ENCODE measurements at places on chromosomes 11 and 22.

DNA sequence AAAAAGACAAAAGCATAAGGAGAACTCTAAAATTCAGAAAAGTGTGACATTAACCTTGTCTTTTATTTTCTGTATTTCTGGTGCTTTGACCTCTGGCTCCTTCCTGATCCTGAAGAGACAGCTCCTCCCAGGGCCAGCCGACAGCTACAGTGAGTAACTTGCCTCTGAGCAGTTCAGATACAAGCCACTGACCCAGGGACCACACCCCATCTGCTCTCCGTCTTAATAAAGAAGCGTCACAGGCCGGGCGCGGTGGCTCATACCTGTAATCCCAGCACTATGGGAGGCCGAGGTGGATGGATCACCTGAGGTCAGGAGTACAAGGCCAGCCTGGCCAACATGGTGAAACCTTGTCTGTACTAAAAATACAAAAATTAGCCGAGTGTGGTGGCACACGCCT is 6.5 kb downstream of the MLC1 start:
- no peak for DNase-seq

DNA sequence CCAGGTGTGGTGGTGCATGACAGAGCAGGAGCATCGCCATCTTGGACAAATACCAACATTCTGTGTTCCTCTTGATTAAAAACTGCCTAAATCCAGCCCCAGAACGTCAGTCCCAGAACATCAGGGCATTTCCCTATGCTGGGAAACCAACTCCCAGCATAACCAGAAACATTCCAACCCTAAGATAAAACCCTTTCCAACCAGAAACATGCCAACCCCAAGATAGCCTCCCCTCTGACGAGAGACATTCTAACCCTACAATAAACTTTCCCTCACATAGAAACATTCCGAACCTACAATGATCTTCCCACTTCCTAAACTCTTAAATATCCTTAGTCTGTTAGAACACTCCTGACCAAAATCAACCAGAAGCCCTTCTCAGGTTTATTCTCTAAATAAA is 11.6 kb downstream of the PLAAT4 start:
- DNase-seq = no peak

DNA sequence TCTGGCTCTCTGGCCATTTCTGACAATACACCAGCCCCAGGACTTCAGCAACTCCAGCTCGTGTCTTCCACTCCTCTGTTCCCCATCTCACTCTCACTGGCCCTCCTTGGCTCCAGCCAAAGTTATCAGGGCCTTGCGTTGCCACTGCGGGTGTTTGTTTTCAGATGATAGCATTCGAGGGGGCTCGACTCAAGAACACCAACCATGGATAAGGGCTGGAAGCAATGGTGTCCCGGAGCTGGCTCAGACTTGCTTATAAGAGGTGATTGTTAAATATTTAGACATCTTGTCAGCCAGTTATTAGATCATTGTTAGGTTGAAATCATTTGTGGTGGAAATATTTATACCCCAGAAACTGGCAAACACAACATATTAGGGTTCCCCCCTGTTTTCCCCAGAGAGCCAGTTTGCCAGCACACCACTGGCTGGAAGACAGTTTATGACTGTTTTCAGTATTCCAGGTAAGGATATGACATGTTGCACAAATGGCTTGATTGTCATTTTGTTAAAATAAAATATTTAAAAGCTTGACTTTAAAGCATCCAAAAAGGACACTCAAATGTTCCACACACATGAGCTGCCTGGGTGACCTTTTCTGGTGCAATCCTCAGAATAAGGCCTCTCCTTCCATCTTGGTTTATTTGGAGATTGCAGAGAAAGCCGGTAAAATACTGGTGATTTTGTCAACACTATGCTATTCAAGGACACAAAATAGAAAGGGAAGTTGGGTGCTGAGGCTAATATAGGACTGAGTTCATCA is 98.3 kb downstream of the FBXO7 start:
- no peak for DNase-seq

DNA sequence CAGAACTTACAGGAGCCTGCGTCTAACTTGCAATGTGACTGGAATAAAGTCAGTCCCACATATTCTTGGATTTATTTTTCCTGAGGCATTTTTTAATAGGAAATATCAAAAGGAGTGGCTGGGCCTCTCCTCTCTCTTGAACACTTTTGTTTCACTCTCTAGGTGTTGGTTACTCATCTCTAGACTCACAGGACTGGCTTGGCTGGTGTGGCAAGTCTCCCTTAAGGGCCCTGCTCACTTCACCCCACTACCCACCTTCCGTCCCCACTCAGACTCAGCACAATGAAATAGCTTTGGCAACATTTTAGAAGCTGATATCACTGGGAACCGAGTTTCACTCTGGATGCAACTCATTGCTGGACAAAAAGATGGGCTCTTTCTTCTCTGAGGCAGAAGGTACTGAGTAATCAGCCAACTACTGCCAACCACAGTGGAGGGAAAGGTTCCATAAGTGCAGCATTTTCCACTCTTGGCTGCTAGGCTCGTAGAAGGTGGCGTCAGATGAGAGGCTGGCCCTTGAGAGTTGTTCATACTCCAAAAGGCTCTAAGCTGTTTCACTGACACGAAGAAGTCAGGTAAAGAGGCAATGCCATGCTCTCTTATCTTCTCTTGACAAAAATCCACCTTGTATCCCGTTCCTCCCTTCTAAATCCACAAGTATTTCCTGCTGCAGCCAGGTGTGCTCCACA is 390.6 kb downstream of the SOX6 start:
- no peak for DNase-seq

DNA sequence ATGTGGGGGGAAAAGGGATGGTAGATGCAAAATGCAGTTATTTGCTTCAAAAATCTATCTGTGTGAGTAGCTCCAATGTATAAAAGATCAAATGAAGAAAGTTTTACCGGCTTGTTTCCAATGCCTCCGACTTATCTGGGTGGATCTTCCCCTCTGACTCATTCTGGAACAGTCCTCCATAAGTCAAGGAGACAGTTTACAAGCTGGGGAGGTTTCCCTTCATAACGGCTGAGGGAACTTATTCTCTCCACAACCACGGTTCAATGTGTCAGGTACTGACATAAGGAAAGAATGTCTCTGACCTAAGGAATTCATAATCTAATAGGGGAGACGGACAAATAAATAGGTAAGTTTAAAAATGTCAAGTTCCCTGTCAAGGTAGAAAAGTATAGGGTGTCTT is 49.7 kb upstream of the BIRC3 start:
- DNase-seq = no peak

GRCh38 chr11:116792869-116793771 is 1.4 kb upstream of the APOA5 start:
- DNase-seq = no peak

DNA sequence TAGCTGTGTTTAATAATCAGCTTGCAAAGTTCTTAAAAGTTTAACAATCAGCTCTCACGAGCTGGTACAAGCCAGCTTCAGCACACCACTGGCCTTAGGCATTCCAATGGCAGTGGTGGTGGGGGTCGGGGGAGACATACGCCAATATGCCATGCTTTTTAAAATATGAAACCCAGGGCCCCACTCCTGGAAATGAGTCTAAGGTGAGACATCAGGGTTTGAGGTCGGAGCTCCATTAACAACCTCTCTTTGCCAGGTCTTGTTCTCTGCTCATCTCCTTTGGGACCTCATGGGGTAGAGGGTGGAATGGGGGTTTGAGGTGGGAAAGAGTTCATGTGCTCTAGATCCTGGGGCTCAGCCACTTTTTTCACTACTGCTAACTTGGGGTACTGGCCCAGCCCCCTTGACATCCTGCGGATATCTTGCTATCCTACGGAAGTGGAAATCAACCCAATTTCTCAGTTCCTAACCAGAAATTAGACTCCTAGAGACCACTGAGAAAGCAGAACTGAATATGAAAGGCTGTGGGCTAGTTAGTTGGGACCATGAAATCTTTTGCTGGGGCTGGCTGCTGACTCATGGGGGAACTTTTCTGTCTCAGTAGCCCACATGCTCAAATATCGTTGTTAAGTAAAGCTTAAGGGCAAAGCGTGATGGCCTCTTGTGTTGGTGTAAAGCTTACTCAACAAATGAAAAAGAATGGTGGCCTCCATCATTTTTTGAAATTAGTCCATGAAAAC is 90.1 kb downstream of the PDHX start:
- peak; percentile 19 for DNase-seq

- no peak for DNase-seq
Observed at GRCh38 chr22:44202261-44202789, 21.6 kb downstream of the PARVG start.

DNA sequence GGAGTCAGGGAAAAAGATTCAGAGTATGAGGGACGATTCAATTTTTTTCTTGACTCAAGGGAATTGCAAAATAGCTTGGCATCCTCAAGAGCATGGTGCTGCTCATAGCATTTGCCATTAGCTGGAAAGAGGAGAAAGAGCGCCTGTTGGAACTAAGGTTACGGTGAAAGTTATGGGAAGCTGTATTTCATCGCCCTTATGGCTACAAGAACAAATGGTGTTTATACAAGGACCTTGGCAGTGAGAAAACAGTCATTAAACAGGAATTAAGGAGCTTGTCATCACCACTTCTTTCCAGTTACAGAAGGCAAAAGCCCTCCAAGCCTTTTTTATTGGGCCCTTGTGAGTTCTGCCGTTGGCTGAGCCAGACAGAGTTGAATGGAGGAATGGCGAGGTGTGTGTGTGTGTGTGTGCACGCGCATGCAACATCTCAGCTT is 74.2 kb downstream of the ALX4 start:
- DNase-seq = no peak

- DNase-seq = no peak
Observed at GRCh38 chr11:3030289-3031070, 26.7 kb downstream of the CARS1 start.

DNA sequence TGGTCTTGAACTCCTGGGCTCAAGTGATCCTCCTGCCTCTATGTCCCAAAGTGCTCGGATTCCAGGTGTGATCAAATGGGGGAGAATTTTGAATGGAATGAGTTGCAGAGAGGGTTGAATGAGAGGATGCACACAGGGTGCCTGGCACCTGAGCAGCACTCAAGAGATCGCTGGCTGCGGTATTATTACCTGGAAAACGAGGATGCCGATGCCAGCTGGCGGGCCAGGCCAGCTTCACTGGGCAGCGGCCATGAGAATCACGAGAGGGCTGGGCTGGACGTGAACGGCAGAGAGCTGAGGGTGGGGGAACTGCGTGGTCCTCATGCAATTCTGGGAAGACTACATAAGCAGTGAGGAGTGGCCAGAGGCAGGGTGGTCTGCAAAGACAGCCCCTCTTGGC is 2.9 kb downstream of the MGAT3 start:
- DNase-seq = no peak

DNA sequence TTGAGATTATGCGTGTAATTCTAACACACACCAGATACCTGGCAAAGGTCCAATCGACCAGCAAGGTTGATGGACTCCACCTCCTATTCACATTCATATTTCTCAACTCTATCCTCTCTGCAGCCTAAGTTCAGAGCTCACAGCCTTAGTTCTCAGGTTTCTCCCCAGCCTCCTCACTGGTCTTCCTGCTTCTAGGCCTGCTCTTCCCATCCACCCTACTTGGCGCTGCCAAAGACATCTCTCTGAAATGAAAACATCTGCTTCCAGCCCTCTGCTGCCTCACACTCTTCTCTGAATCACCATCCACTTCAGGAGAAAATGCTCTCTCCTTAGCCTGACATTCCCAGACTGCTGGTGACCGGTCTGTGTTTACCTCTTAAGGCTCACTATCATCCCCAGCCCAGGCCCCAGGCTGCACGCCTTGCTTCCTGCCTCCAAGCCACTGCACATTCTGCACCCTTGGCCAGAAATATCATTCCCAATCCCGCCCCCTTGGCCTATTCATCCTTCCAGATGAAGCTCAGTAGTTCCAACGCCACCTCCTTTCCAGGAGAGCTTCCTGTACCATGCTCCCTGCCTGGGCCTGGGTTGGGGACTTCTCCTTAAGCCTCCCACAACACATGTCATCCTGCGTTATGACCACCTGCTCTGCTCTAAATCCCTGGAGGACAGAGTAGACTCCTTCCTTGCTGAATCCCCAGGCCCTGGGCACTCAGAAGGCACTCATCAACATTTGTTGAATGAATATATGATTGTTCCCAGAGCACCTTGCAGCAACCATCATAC is 3.5 kb downstream of the ARRB1 start:
- DNase-seq = no peak

DNA sequence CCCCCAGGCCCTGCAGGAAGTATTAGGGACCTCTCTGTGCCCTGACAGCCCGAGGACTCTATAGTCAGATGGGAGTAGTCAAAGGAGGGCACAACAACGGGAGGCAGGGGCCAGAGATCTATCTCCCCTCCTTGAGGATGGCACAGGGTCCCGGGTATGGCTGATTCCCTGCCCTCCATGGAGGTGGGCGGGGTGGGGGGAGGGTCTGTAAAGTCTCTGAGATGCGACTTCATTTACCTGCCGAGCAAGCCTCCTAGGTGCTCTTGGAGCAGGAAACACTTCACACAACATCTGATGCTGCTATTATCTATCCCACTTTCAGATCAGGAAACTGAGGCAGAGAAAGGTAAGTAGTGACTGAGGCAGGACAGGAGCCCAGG is 769 bp upstream of the CDC42EP1 start:
- no peak for DNase-seq

- DNase-seq = no peak
Observed at GRCh38 chr11:111327908-111328624, 29.7 kb downstream of the POU2AF3 start.

Measured in stimulated activated effector memory CD8-positive, alpha-beta T cell treated with anti-CD3 and anti-CD28 coated beads, Interleukin-12 subunit alpha, Interleukin-12 subunit beta, amount 100 ng/mL, for 72 hours (primary cell).